ENCODE measurements at places on chromosomes 2 and 18.
A peak's percentile ranks its signal among the peaks of the same experiment; 100 is the strongest.

DNA sequence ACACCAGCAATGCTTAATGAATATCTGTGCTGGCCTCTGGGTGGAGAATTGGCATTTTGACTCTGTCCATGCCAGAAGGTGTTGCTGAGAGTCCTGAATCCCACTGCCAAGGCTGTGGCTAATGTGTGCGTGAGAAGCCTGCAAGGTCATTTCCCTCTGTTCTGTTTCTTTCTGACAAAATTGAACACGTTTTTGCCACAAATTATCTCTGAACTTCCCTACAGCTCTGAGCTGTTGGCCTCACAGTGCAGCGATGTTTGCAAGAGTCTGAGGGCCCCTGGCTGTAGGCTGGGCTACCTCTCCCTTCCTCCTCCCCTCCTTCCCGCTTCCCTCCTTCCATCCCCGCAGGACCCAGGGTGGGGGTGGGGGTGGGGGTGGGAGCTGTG, 154.1 kb upstream of the HS6ST1 start:
- DNase-seq: no peak

GRCh38 chr18:79151191-79151590, 82.0 kb downstream of the ATP9B start:
- DNase-seq: no peak

- DNase-seq: peak; percentile 19
Observed at GRCh38 chr2:237603718-237604362, 13.3 kb upstream of the RAB17 start.

- DNase-seq: no peak
Observed at GRCh38 chr2:53442093-53442492, 325.5 kb upstream of the CHAC2 start.

DNA sequence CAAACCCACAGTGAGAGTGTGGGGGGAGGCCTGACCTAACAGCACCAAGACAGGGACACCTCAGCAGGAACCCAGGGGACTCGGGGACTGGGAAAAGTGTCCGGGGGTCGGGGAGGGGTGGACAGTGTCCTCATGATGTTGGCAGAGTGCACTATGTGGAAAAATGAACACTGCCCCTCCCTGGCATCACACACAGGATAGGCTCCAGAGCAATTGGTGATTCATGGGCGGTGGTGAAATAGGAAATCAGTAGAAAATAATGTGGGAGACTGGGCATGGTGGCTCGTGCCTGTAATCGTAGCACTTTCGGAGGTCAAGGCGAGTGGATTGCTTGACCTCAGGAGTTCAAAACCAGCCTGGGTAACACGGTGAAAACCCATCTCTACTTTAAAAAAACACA, 3.6 kb upstream of the ANO7 start:
- no peak for DNase-seq

DNA sequence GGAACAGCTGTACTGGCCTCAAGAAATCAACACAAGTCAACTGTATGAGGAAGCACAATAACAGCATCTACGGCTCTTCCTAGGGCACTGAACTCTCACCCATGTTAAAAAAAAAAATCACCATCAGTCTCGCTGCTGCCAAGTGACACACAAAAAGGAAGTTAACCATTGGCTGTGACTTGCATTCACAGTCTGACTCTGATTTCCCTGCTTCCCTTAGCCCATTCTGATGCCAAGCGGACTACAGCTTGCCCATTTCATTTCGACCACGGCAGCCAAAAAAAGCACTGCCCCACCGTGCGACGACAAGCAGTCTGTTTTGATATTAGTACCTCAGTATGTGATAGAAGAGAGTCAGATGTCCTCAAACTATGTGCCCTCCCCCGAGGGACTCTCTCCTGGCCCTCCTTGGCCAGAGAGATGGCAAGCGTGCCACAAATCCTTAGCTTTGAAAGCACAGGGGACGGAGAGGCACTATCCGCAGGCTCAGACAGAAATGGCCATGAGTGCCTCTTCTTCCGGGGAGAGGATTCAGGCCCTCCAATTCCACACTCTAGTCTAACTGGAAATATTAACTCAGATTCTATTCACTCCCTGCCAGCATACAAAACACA, 250.0 kb downstream of the TCF4 start:
- no peak for DNase-seq

DNA sequence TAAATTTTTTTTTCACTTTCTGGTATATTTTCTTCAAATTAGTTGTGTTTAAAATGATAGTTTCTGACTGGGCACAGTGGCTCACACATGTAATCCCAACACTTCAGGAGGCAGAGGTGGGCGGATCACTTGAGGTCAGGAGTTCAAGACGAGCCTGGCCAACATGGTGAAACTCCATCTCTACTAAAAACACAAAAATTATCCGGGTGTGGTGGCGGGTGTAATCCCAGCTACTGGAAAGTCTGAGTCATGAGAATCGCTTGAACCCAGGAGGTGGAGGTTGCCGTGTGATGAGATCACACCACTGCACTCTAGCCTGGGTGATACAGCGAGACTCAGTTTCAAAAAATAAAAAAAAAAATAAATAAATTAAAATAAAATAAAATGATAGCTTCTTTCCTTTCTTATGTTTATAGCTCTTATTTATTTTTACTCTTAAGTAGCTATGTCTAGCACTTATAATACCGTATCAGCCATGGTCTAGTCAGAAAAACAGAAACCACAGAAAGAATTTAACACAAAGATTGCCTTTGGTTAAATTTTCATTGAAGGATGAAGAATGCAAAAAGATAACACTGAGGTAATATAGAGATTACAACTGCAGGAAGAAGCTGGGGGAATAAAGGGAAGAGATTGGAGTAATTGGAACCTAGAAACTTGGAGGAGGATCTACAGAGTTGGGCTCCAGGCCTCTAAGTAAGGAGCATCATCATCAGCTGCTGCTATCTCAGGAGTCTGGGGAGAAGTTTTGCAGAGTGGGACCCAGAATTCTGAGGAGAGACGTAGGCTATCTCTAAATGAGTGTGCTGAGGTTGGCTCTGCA, 54.7 kb upstream of the MBOAT2 start:
- DNase-seq: peak; percentile 11

DNA sequence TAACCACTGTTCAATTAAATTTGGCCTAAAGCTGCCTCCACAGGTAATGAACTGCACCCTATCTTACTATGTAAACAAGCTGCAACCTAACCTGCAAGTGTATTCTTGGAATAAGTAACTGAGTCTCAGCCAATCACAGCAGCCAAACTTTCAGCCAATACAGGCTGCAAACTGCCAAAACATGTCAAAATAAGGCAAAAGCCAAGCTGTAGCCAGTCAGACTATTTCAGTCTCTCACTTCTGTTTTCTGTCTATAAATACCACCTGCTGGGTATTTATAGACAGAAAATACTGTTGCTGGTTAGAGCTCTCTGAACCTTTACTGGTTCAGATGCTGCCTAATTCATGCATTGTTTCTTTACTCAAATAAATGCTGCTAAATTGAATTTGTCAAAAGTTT, 14.3 kb downstream of the C2orf76 start:
- no peak for DNase-seq

DNA sequence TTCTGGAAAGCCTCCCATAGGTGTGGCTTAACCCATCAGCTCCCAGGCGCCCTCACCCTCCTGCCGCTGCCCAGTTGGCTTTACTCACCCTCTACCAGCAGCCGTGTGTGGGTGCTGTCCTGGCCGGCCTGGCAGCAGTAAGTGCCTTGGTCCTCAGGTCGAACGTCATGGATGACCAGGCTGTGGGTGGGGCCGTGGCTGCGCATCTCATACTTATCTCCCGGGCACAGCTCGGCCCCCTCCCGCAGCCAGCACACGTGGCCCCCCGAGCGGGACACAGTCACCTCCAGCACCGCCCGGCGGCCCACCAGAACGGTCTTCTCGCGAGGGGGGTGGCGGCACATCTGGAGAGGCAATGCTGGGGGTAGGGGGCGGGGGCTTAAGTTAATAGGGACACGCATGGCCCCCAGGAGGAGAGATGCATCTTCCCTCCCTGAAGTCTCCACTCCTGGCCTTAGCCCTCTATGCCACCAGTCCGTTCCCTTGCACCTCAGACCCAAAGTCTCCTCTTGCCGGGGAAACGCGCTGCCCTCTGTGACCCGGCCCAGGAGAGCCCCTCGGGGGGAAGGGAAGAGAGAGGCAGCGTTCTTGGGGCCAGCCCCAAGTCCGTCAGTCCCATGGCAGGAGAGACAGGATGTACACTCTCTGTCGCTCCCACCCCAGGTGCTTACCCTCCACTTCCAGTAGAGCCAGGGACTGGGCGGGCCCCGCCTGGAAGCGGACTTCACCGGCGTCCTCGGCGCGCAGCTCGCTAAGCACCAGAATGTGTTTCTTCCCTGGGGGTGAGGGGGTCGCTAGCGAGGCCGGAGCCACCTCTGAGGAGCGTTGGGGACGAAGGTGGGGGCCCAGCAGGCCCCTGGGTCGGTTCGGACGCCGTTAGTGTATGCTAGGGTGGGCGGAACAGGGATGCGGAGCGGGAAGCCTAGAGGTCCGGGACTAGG, 7.9 kb downstream of the TMEM198 start:
- DNase-seq: no peak

DNA sequence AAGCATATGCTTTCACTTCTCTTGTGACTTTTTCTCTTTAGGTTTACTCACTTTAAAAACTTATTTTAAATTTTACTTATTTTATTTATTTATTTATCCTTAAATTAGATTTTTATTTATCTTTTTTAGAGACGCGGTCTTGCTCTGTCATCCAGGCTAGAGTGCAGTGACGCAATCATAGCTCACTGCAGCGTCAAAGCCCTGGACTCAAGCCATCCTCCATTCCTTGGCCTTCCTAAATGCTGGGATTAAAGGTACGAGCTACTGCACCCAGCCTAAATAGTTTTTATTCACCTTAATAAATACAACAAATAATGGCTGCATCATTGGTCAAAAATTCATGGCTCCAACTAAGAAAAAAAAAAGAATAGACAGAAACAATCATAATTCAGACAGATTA, 415.7 kb upstream of the FIGN start:
- DNase-seq: no peak

DNA sequence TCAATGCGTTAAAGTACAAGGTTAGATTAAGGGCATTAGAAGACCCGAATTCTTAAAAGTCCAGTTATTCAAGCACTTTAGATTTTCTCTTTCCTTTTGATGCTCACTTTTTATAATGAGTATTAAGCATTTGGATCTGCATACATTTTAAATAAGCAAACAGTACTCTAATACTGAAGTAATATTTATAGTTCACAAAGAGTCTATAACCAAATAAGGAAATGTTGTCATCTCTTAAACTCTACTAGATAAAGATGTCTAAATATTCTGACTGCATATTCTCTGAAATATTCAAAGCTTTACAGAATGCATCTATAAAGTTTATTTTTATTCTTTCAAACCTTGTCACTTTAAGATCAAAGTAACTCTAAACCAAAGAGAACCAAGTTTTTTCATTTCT, 25.5 kb downstream of the PPP3R1 start:
- DNase-seq: no peak

GRCh38 chr2:144890828-144891227, 370.9 kb upstream of the ZEB2 start:
- no peak for DNase-seq

GRCh38 chr2:46978723-46979122, 63.1 kb upstream of the MCFD2 start:
- peak; percentile 39 for DNase-seq

GRCh38 chr2:118294063-118294462, 205.8 kb downstream of the INSIG2 start:
- no peak for DNase-seq

DNA sequence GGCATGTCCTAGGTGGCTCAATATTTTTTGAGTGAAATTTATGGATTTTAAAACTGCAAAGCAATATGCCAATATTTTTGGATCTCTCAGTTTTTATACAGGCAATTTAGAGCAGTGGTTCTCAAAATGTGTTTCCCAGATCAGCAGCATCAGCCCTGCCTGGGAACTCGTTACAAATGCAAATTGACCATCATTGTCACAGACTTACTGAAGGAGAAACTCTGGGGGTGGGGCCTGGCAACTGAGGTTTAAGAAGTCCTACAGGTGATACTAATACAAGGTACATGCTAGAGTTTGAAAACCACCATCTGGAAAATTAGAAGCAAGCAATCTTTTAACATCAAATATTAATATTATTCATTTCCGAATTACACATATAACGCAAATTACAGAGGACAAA, 215.6 kb upstream of the PID1 start:
- DNase-seq: no peak

GRCh38 chr2:218026244-218026643, 23.4 kb upstream of the TNS1 start:
- no peak for DNase-seq

All from activated T-cell treated with anti-CD3 and anti-CD28 coated beads, Interleukin-2, amount 50 U/mL, for 72 hours (primary cell).